Non-pigmented ciliary epithelial cell (primary cell): ENCODE measurements at places on chromosomes 1 and 21.

DNA sequence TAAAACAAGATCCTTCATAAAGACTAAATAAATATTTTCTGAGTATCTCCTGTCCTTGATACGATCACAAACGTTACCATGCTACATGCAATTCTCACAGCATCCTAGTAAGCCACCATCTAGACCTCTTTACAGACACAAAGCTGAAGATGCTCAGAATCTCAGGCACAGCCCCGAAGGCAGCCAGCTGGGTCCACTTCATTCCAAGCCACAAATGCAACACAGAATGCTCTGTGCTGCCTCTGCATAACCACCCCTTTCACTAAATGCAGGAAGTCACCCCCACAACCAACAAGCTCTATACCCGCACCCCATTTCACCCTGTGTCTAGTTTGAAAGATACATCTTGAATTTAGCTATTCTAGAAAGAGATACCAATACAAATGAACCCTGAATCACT, 12.9 kb downstream of the RCAN1 start:
- DNase-seq, result no peak

DNA sequence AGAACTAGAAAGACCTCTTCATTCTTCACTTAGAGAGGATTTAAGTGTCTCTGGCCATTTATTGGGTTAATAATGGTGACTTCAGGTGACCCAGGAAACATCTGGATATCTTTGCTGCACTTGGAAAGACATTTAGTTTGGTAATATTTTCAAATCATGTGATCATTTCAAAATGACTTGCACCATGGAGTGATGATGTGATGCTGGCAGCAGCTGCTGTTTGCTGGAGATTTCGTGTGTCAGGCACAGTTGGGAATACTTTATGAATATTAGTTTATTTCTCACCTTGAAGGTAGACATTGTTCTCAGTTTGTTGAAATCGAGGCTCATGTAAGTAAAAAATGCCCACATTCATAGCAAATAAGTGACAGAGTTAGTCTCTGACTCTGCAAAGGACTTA, 236.0 kb downstream of the DISC1 start:
- no peak for DNase-seq

DNA sequence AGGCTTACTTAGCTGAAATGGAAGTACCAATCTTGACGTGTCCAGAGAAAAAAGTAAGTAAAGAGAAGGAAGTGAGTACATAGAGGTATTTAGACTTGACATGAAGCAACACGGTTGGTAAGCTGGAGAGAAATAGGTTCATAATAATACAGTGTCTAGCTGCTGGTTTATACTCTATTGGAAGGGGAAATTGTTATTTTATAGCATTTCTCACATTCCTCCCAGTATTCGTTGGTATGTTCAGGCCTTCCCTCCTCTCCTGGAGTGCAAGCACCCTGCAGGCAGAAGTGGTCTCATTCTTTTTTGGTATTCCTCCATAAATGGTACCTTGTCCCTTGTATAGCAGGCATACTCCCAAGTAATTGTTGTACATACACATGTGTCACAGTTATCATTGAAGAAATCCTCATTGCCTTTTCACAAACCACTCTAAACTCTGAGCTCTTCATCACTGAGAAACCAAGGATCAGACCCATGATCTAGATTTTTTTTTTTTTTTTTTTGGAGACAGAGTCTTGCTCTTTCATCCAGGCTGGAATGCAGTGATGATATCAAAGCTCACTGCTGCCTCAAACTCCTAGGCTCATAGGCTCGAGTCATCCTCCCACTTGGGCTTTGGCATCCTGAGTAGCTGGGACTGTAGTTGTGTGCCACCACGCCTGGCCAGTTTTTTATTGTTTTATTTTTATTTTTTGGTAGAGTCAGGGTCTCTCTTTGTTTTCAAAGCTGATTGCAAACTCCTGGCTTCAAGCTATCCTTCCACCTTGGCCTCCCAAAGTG, 9.8 kb upstream of the IPO9 start:
- no peak for DNase-seq

- no peak for DNase-seq
Observed at GRCh38 chr1:101148980-101149379, 87.8 kb upstream of the S1PR1 start.

- DNase-seq, result no peak
Observed at GRCh38 chr1:94962409-94963265, 35.7 kb upstream of the CNN3 start.

GRCh38 chr1:159779403-159779851, 1.3 kb upstream of the DUSP23 start:
- DNase-seq, result peak; percentile 30

DNA sequence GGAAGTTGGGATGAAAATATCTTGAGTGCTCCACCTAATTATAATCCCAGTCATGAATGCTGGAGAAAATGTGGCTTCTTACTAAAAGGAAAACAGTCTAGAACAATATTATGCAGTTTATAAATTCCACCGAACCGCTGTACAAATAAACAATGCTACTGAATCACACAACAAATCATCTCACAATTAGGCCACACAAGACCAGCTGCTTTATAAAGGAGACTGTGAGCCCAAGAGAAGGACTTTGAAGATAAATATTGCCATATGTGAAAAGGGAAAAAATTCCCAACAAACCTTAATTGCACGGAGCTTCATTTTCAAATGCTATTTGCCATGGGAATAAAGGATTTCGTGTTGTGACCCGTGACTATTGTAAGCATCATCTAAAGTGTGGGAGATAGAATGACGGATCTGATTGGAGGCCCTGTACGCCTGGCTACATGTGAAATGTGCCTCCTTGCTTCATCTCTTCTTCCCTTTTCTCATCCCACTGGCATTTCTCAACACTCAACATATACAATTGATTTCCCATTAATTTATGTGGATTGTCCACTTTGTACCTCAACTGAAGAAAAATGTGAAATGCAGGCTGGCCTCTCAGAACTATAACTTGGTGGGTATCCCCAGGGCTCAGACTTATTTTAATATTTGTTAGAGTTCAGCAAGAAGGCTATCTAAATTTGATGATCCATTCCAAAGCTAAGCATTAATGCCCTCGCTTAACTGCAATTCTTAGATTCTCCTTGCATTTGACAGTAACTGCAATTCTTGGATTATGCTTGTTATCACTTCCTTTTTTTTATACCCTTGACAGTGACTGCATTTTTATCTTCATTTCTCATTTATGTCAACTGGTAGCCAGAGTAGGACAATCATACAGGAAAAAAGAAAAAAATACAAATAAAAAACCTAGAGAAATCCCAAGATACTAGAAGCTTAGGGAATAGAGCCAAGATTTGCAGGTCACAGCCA, 122.3 kb downstream of the TGFB2 start:
- DNase-seq, result no peak

- DNase-seq, result no peak
Observed at GRCh38 chr1:58884706-58885661, 101.1 kb upstream of the JUN start.

DNA sequence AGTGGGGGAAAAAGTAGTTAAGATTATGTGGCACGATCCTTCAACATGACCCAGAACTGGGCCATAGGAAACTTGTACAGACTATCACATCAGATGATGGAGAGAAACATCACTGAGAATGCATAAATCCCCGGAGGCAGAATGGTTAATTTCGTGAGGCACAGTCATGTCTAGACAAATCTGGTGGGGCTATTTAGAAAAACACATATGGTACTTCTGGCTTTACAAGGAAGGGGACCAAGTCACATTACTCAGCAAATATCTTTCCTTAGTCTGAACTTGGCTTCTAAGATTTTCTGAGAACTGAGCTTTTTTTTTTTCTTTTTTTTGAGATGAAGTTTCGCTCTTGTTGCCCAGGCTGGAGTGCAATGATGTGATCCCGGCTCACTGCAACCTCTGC, 9.2 kb upstream of the UQCRHL start:
- DNase-seq, result no peak

- no peak for DNase-seq
Observed at GRCh38 chr21:29230551-29231261, 68.0 kb upstream of the BACH1 start.

- DNase-seq, result no peak
Observed at GRCh38 chr1:113094506-113094905, 21.5 kb downstream of the LRIG2 start.

- peak; percentile 18 for DNase-seq
Observed at GRCh38 chr1:197614916-197615692, 160.2 kb downstream of the DENND1B start.

GRCh38 chr1:229385853-229386456, 43.1 kb upstream of the CCSAP start:
- no peak for DNase-seq

DNA sequence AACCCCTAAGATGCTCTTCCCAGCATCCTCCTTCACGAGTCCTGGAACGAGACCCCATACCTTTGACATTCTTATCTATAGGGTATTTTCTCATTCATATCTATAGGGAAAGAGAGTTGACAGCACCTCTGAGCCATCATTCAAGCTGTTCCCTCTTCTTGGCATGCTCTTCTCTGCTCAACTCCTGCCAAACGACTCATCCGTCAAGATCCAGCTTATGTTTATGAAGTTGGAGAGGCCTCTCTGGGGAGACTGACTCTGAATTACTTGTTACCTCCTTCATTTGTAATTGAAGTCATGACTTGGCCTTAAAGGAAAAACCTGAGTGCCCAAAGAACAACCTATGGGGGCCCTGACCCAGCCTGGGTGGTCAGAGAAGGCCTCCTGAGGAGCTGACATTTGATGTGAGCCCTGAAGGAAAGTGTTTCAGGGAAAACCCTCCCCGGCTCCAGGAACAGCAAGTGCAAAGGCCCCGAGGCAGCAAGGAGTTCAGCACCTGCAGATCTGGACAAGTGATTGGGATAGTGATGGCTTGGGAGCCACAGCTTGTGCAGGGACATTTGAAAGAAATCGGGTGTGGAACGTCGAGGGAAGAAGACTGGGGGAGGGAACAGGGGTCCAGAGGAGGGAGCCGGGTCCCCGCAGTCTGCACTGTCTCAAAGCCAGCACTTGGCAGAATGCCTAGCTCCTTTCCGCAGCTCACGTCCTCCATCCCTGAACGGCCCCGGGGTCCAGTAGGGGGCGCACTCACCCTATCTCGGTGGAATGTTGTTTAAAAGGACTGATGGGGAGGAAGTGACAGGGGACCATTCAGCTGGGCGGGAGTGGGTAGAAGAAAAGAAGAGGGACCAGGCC, 14.0 kb upstream of the CDA start:
- DNase-seq, result no peak

GRCh38 chr1:10820422-10820821, 24.0 kb upstream of the CASZ1 start:
- DNase-seq, result no peak

- no peak for DNase-seq
Observed at GRCh38 chr1:68751723-68752122, 254.8 kb upstream of the DEPDC1 start.

GRCh38 chr1:107976431-107976830, 11.5 kb upstream of the VAV3 start:
- DNase-seq, result no peak

DNA sequence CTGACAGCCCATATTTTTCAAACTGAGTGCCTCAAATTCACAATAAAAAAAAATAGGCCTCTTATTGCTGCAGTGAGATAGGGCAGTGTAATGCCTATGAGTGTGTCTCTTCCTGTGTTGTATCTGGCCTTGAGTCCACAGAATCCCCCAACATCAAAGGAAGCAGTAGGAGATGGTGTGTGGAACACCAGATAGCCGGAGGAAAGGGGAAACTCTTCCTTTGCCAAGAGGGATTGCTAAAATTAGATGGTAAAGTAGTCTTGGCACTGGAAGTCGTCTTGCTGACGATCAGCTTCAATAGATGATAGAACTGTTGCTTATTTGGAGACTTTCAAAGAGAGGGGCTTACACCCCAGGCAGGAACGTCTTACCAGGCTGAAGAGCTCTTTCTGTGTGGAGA, 51.8 kb downstream of the RUNX1 start:
- DNase-seq, result no peak

DNA sequence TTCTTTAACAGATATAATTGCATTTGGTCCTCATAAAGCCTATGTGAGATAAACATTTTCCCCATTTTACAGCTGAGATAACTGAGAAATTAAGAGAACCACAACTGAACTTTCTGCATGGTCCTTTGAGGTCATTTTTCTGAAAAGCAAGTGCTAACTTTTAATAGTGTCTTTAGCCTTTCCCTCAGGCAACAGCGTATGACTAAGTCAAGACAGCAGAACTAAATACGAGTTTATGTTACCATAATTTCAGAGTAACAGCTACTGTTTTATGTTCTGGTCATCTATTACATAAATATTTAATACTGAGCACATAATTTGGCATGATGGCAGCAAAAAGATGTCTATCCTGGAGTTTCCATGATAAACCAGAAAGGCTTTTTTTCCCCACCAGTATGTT, 95.6 kb downstream of the OLFML2B start:
- no peak for DNase-seq

- DNase-seq, result no peak
Observed at GRCh38 chr1:8541961-8542521, 224.1 kb downstream of the SLC45A1 start.

DNA sequence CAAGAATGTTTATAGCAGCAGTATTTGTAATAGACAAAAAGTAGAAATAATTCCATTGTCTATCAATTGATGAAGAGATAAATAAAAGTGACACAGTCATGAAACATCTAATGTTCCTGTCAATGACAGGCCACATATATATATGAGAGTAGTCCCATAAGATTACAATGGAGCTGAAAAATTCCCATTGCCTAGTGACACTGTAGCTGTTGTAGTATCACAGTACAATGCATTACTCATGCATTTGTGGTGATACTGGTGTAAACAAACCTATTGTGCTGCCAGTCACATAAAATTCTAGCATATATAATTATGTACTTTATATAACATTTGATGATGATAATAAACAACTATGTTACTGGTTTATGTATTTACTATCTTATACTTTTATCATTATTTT, 141.9 kb upstream of the LYPLAL1 start:
- DNase-seq, result no peak

- no peak for DNase-seq
Observed at GRCh38 chr1:66243548-66244130, 290.3 kb upstream of the SGIP1 start.

- peak; percentile 26 for DNase-seq
Observed at GRCh38 chr1:53585129-53585528, 125.9 kb downstream of the DMRTB1 start.

GRCh38 chr1:3727825-3728776, 24.1 kb upstream of the CCDC27 start:
- DNase-seq, result no peak

- no peak for DNase-seq
Observed at GRCh38 chr1:50704126-50704525, 255.9 kb downstream of the FAF1 start.

- no peak for DNase-seq
Observed at GRCh38 chr21:33136847-33137502, 67.0 kb downstream of the OLIG1 start.

DNA sequence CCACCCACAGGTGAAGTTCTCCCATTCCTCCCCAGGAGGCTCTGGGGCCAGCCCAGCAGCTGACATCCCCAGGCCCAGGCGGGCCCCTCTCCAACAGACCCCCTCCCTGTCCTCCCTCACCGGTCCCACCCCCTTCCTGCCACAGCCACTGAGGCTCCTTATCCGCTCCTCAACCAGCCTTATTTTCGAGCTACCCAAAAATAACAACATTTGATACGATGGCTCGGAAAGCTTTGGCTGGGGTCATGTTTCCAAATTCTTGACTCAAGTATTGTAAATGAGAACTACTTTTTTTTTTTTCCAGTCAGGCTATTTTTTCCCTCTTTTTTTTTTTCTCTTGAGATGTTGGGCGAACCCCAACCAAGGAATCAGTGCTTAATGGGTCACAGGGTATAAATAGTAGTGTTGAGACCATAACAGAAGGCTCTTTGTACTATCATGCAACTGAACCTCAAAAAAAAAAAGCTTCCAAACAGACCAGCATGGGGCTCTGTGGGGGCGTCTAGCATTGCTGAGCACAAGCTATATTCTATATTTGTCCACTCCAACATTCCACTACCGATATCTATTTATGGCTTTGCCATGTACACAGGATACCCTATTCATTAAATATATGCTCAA, 27.2 kb downstream of the IRF2BP2 start:
- DNase-seq, result no peak
